Activated T-helper 2 cell treated with anti-CD3 and anti-CD28 coated beads, Interferon-gamma antibody, Interleukin-2, Interleukin-4, amounts not matched to agents 10 μg/mL and 5 μg/mL and 100 μg/mL, durations not matched to agents 14 hours and 24 hours and 36 hours (primary cell): ENCODE measurements at places on chromosomes 4 and X.

GRCh38 chrX:459611-460010, 72.9 kb upstream of the PPP2R3B start:
- no peak for DNase-seq
- H3K27ac ChIP-seq, result no peak overlapping the region
- H3K27me3 ChIP-seq, result no peaks in the 10 kb centered on the region
- H3K4me3 ChIP-seq, result no peak overlapping the region
- no peaks in the 10 kb centered on the region for H3K36me3 ChIP-seq
- no peaks in the 10 kb centered on the region for H3K4me1 ChIP-seq

DNA sequence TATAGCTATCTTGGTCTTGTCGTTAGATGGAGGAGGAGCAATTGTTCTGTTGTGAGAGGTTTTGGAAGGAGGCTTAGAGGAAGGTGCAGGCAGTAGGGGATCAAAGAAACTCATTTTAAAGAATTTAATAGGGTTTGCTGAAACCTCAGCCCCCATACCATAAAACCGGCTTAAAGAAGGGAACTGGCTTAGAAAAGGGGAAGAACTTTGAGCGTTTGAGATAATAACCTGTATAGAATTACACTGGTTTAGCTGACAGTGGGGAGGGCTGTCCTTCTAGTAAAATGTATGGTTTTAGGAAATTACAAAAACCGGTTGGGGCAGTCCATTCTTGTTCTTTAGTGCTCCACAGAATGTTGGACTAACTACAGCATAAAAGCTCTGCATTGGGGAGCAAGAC, 128.1 kb downstream of the KDM6A start:
- H3K4me3 ChIP-seq, result peak overlapping the region; percentile 64
- H3K36me3 ChIP-seq, result peaks cover 25% of the 10 kb centered on the region
- no peak for DNase-seq
- H3K4me1 ChIP-seq, result peaks cover 33% of the 10 kb centered on the region
- no peaks in the 10 kb centered on the region for H3K27me3 ChIP-seq

- no peak overlapping the region for H3K4me3 ChIP-seq
- H3K27ac ChIP-seq, result no peak overlapping the region
- H3K36me3 ChIP-seq, result no peaks in the 10 kb centered on the region
- H3K27me3 ChIP-seq, result peaks cover 31% of the 10 kb centered on the region
- H3K4me1 ChIP-seq, result no peaks in the 10 kb centered on the region
- DNase-seq, result no peak
These were observed 46.8 kb downstream of the NDNF start for GRCh38 chr4:121025540-121025939.

- no peak overlapping the region for H3K27ac ChIP-seq
- H3K36me3 ChIP-seq, result peaks cover 44% of the 10 kb centered on the region
- DNase-seq, result no peak
- no peaks in the 10 kb centered on the region for H3K27me3 ChIP-seq
- no peak overlapping the region for H3K4me3 ChIP-seq
- H3K4me1 ChIP-seq, result peaks cover 12% of the 10 kb centered on the region
These were observed 9.6 kb downstream of the ZAR1 start for GRCh38 chr4:48499551-48500066.

DNA sequence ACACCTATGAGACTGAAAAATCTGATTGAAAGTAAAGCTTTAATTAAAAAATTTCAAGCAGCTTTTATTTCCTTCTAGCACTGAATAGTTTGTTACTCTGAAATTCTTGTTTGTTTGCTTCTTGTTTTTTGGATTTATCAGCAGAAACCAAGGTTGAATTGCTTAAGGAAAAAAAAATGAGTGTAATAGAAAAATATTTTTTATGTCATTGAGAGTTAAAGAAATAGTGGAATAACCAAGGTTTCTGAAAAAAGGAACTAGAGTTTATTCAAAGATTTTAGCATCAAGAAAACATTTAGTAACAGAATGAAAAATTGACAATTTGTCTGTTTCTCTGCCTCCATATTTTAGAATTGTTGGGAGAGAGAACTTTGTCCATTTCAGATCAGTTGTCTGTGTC, 1852.2 kb downstream of the PCDH7 start:
- H3K27ac ChIP-seq, result no peak overlapping the region
- no peak for DNase-seq
- no peak overlapping the region for H3K4me3 ChIP-seq
- H3K27me3 ChIP-seq, result no peaks in the 10 kb centered on the region
- H3K4me1 ChIP-seq, result no peaks in the 10 kb centered on the region

- no peaks in the 10 kb centered on the region for H3K4me1 ChIP-seq
- H3K4me3 ChIP-seq, result no peak overlapping the region
- H3K27ac ChIP-seq, result no peak overlapping the region
- H3K36me3 ChIP-seq, result no peaks in the 10 kb centered on the region
These were observed 110.6 kb downstream of the REPS2 start for GRCh38 chrX:17056868-17057608.
